ENCODE measurements at places on chromosomes 3 and 15.

DNA sequence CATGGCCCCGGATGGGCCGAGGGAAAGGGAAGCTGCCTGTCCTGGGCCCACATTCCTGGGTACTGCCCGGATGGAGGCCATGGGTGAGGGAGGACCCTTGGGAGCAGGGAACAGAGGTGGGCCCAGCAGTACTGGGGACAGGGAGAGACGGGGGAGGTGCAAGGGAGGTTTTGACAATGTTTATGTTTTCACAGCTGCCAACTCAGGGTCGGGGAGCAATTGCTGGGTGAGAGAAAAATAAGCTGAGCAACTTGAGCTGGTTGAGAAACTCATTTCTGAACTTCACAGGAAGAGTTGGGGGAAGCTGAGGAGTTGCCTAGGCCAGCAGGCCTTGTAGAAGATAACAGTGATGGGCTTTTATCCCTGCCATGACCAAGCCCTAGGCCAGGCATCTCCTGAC lies 11.1 kb upstream of the TSPAN3 start:
- no peak for DNase-seq

DNA sequence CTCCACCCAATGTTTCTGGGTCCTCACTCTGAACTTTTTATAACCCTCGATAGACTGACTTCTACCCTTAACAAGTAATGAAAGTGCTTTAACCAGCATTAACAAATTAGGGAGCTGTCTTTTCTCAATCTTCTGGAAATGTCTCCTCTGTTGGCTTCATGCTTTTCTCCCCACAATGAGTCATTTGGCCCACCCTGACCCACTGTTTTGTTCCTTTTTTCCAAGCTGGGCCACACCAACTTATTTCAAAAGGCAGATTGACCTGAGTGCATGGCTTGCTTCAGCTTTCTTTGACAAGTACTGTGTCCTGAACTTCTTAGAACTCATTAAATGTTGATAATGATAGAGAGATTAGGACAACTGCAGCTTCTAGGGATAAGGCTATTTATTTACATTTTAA lies 199.6 kb upstream of the SEMA6D start:
- DNase-seq: no peak

DNA sequence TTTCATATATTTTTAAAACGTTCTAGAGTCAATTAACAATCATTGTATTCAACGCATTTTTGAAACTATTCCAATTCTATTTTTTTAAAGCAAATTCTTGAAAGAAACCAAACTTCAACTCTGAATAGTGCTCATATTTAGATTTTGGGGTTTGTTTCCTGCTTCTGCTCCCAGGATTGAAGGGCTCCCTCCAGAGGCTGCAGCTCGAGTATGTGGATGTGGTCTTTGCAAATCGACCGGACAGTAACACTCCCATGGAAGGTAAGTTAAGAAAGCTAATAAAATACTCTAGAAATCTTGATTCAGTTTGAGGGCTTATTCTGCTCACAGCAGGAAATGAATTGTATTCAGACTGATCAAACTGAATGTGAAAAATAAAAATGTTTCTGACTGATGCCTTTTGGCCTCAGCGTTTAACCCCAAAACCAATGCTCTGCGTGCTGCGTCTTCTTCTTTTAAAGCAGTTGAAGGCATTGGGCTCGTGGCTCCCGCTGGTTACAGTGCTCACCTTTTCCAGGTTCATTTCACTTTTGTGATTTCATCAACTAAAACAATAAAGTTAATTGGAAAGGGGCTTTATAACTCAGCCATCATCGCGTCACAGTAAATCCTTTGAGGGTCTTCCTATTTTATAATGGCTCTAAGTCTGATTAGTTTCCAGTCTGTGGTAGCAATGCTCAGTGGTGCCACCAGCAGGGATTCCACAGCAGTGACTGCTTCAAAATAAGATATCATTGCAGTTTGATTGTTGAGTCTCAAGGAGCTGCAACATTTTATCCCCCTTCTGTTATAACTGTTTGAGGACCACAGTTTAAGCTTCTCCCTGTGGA lies 80.1 kb downstream of the SSR3 start:
- DNase-seq: no peak

DNA sequence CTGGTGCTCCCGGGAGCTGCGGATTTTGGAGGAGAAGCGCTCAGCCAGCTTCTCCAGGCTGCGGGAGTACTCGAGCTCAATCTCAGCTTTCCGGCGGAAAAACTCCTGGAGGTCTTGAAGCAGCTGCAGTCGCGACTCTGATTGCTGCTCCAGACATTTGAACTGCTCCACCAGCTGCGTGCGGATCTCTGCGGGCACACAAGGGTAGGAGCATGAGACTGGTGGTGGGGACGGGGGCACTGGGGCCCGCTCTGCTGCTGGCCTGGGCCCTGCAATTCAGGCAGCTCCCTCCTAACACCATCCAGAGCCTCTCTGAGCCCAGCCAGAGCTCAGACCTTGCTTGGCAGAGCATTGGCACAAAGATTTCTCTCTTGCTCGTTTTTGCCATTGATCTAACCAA lies 124.7 kb downstream of the SRGAP3 start:
- no peak for DNase-seq

DNA sequence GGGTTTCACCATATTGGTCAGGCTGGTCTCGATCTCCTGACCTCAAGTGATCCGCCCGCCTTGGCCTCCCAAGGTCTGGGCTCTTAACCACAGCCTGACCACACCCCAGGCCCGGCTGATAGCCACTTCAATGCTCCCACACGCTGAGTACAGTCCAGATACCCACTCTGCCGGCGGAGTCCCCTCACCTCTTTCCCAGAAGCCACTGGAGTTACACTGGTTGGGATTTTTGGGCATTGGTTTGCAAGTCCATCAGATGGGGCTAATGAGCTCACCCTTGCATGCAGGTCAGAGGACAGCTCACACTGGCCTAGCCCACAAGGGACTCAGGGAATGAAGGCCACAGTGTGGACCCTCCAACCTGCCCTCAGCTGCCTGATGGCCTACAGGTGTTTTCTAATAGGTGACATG lies 60.1 kb downstream of the IQSEC1 start:
- DNase-seq: no peak

- no peak for DNase-seq
These were observed 102.4 kb upstream of the PRR23E start for GRCh38 chr3:127090218-127091160.

DNA sequence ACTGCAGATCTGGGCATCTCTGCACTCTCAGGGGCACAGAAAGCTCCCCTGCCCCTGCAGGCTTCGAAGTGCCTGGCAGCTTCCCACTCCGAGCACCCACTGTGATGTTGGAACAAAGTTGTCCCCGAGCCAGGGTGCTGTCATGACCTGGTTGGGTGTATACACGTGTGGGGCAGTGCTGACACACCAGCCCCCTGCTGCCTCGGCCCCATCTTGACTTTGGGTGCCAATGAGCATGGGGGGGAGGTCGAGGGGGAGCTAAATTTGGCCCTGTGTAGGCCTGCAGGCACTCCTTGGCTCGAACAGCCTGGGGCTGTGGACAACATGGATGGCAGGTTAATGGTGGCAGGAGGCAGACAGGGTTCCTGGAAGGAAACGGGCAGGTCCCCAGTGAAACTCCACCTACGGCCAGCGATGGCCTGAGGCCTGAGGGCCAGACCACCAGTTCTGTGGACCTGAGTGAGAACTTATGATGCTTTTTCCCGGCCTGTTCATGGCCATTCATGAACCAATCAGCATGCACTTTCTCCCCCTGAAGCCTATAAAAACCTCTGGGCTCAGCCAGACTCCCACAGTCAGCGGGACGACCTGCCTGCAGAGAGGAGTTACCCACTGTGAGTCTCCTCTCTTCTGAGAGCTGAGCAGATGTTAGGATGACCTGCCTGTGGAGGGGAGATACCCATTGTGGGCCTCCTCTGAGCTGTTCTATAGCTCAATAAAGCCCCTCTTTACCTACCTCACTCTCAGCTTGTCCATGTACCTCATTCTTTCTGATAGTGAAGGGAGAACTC lies 1029.1 kb upstream of the GBE1 start:
- no peak for DNase-seq

GRCh38 chr3:128194843-128195242 lies 41.6 kb downstream of the EEFSEC start:
- no peak for DNase-seq

DNA sequence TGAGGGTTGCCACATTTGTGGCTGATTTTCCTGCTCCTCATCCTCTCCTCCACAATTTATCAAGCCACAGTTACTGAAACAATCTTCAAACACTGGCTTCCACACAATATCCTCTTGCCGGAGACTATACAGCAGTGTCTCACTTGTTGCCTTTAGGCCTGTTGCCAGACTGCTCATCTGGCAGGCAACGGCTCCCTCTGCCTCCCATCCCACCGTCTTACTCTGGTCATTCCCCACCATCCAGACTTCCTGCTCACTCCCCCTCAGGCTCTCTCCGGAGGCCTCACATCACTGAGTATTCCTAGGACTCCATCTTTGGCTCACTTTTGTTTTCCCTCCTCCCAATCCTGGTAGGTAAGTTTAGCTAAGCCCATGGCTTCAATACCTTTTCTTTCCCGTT lies 301.9 kb downstream of the IL20RB start:
- DNase-seq: no peak

GRCh38 chr3:144754076-144754783 lies 782.6 kb downstream of the DIPK2A start:
- no peak for DNase-seq

- DNase-seq: no peak
These were observed 10.1 kb upstream of the DCP1A start for GRCh38 chr3:53357458-53357857.
